ENCODE measurements at places on chromosomes 1 and 21.
A peak's percentile ranks its signal among the peaks of the same experiment; 100 is the strongest.

- no peak for DNase-seq
Observed at GRCh38 chr1:112309499-112309898, 86.5 kb upstream of the CTTNBP2NL start.

DNA sequence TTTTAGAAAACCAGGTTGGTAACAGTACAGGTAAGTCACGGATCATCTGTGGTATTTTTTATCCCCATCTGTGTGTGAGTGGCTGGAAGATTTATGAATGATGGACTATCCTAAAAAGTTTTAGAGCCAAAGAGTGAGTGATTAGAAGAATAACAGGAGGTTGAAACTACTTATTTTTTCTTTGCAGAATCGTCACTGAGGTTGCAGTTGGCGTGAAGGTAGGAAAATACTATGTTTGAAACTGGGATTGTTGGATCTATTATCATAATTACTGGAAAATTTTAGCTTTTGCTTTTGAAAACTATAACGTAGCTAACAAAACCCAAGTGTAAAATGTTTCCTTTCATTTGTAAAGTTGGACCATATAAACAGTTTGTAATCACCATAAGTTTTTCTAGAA is 1.8 kb downstream of the PTBP2 start:
- DNase-seq: no peak

DNA sequence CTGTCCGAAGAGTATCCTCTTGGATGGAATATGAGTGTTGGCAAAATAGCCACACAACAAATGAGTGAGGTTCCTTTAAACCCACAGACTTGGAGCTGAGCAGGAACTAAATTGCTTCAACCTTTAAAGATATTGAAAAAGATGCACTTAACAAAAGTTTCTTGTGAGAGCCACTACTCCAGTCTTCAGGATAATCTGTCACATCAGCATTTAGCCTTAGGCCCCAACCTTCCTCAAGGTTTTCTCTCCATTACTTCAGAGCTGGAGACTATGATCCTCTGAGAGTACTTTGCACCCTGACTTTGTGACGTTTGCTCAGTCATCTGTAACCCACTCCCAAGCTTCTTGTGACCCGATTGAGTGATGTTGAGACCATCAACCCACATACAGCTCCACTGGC is 212.8 kb downstream of the LRRC40 start:
- DNase-seq: no peak

DNA sequence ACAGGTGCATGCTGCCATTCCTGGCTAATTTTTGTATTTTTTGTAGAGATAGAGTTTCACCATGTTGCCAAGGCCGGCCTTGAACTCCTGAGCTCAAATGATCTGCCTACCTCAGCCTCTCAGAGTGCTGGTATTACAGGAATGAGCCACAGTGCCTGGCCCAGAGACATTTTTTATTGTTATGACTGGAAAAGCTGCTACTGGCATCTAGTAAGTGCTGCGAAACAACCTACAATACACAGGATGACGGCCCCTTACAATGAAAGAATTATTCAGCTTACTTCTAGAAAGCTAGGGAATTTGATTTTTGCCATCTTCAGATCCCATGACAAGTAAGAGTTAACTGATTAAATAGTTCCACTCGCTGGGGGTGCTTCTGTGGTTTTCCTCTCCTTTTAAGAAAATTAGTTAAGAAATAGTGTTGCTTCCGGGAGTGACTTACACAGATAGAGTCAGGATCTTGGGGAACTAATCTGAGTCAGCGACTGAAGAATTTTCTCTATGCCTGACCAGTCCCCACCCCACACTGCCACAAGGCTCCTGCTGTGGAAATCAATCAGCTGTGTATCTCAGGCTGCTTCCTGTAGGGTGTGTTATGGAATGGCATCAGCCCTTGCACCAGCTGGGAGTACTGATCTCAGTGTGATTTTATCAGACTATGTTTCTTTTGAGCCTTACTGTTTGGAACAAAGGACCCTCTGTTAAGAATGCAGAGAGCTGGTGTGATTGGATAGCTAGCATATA is 93.0 kb upstream of the BMP8A start:
- no peak for DNase-seq

DNA sequence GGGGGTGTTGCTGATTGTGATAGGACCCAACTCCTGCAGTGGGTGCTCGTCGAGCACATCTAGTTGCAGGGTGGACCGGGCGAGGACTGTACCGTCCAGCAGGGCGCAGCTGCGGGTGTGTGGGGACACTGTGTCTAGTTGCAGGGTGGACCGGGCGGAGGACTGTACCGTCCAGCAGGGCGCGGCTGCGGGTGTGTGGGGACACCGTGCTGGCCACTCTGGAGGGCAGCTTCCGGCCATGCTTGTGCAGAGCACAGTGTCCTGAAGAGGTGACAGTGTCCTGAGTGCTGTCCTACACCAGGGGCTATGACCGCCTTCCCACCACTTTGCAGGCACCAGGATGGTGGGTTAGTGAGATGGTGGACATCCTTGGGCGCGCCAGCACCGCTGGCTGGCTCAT is 4.6 kb upstream of the TRPM2 start:
- no peak for DNase-seq

DNA sequence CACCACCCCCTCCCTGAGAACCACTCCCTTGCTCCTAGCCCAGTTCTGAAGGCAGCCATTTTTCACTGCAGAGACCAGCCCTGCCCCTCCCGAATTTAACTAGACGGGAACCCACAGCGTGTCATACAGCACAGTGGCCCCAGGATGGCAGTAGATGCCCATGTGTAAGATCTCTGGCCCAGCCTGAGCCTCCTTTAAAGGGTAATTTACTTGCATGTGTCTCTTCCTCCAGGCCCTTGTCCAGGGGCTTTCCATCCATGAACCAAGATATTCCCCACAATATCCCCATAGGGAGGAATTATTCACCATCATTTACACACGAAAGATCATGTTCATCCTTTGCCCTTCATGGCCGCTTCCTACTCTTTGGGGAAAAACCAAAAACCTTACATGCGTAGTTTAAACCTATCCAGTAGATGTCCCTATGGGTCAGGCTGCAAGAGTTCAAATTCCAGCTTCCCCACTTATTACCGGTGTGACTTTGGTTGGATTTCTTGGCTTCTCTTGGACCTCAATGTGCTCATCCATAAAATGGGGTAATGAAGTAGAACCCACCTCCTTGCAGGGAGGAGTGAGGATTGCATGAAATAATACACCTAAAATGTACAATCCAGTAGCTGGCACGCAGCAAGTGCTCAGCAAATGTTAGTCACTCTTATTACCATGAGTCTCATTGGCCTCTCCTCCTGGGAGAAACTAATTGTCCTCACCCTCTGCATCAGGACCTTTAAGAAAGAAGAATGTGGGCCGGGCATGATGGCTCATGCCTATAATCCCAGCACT is 4.0 kb upstream of the LACTBL1 start:
- DNase-seq: no peak

GRCh38 chr1:180586671-180587155 is 27.9 kb downstream of the OVAAL start:
- DNase-seq: no peak

DNA sequence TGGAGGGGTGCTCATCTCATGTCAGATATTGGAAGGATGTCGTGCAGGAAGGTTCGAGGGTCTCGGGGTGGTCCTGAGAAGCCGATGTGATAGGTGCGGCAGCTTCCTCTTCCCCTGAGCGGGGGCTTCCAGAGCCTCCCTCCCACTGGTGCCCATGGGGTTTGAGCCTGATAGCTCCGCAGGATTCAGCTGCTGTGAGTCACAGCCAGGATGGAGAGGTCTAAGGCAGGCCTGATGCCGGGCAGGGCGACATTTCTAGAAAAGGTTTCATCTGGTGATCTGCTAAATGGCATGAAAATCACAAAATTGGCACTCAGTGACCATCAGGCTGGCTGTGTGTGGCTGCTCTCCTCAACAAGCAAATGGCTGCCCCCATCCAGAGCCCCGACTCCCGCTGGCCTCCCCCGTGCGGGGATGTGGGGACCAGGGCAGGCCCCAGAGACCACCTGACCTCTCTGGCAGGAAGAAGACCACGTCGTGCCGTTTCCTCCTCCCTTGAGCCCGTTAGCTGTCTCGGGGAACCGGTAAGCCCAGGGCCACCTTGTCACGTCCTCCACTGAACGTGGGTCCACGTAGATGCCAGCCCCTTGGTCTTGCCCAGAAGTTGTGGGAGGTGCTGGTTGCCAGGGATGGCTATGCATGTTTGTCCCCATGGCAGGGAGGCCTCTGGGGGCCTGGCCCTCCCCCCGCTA is 66.1 kb downstream of the SKI start:
- DNase-seq: no peak

GRCh38 chr1:112673592-112674439 is 643 bp upstream of the MOV10 start:
- DNase-seq: no peak

GRCh38 chr1:228424685-228425660 is 8.3 kb upstream of the TRIM17 start:
- DNase-seq: no peak

GRCh38 chr1:228101994-228102790 is 933 bp downstream of the C1orf35 start:
- DNase-seq: peak; percentile 59

DNA sequence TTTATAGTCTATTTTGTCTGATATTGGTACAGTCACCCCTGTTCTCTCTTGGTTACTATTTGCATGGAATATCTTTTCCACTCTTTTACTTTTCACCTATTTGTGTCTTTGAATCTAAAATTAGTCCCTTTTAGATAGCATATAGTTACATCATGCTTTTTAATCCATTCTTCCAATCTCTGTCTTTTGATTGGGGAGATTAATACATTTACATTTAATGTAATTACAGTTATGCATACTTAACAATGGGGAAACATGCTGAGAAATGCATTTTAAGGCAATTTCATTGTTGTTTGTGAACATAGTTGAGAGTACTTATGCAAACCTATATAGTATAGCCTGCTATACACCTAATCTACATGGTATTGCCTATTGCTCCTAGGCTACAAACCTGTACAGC is 48.4 kb upstream of the ATP6V1G3 start:
- DNase-seq: no peak

GRCh38 chr1:76145332-76145731 is 70.8 kb downstream of the ST6GALNAC3 start:
- no peak for DNase-seq

DNA sequence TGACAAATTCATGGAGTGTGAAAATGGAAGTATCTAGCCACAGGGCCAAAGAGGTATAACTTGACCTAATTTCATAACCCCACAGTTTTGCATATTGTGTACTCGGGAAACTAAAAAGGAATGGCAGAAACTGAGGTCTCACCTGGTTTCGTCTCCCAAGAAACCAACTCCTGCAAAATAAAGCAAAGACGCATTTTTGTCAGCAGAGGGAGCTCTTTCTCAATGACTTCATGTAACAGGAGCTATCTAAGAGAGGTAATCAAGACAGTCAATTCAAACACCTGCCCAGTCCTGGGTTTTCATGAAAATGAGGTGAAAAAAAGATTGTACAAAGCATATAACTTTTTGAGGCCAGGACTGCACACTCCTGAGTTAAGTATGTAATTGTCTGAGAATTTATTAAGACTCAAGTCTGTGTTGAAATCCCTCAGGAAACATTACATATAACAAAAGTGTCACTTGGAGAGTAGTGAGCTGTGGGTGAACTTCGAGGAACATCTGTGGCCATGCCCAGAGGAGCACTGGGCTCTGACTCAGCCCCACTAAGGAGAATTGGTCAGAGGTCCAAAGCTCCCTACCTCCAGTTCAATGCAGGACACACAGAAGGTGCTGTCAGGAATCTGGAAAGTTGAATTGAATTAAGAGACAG is 17.6 kb downstream of the FCRL4 start:
- peak; percentile 33 for DNase-seq

DNA sequence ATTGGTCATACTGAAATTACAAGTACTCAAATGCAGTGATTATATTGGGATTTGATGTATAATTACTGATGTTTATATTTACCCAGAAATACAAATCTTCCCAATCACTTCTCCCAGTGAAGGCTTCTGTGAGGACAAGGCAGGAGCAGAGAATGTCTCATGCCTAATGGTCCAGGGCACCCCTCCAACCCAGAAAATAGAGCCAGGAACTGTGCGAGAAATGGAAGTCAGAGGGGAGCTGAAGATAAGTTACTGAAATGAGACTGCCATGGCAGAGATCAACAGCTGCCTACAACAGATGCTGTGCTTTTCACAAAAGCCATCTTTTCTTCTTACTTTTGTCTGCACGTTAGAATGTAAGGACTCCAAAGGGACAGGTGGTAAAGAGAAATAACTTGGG is 171.2 kb downstream of the TTLL7 start:
- DNase-seq: no peak

GRCh38 chr1:231549733-231550447 is 21.4 kb downstream of the TSNAX start:
- no peak for DNase-seq

DNA sequence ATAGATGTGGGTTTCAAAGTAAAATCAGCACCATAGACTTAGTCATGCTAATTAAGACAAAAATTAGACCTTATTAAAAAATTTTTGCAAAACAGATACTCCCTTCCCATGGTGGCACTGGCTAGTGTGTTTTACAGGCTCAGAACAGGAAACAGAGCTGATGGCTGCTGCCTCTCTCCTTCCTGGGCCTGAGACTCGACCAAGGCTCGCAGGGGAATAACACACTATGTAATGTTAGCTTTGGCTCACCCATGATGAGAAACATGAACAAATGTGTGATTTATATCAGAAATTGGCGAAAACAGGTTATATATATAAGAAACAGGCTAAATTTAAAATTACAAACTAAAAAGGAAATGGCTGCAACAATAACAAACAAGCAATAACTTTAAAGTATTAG is 50.7 kb downstream of the ERG start:
- no peak for DNase-seq

- no peak for DNase-seq
Observed at GRCh38 chr1:179939941-179940340, 14.7 kb upstream of the CEP350 start.

DNA sequence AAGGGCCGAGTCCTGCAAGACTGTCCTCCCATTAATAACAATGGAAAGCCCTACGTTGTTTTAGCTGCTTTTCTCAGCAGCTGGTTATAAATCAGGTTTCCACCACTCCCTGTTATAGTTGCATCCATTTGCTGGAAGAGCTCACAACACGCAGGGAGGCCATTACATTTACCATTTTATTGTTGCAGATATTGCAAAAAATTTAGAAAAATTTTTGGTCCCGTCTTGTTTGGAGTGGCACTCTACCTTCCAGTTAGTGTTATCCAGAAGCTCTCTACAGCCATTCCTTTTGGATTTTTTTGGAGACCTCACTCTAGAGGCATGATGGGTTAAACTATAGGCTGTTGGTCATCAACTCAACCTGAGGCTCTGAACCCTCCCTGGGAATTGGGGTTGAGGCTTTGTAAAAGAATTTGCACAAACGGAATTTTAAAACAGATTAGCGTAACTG is 1532.1 kb upstream of the TPTE start:
- no peak for DNase-seq
